ENCODE measurements at places on chromosomes 3 and 15. TPM values are rescaled to one million over a fixed set of nuclear protein-coding genes. Genes with fewer than 3 reads are reported as not detected.

Gene NRG4
- polyA plus RNA-seq: 1.5 TPM

Gene PDHB
- 138 TPM for polyA plus RNA-seq

Gene LRRC49
- 13.2 TPM for polyA plus RNA-seq

Gene MAP6D1
- polyA plus RNA-seq: 1.4 TPM

Gene ISLR2
- polyA plus RNA-seq: 0.13 TPM

Gene ATP2B2
- polyA plus RNA-seq: 0.22 TPM

Gene SLC7A14
- polyA plus RNA-seq: 0.04 TPM
